ENCODE measurements at places on chromosomes 1 and 21. TPM values are rescaled to one million over a fixed set of nuclear protein-coding genes. Genes with fewer than 3 reads are reported as not detected.

DNA sequence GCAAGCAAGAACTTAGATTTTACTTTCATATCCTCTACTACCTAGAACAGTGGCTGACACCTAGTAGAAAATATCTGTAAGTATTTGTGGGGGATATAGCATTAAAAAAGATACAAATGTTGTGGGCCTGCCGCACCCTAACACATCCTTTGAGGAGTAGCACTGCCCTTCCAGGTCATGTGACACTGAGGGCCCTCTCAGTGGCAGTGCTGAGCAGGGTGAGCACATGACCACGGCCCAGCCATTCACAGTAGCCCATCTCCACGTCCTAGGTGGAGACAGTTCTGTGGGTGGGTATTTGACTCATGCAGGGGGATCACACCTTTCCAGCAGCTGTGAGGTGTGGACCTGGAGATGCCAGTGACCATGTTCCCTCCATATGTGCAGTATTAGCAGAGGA lies 108.9 kb downstream of the OMA1 start:
- no peak for DNase-seq

DNA sequence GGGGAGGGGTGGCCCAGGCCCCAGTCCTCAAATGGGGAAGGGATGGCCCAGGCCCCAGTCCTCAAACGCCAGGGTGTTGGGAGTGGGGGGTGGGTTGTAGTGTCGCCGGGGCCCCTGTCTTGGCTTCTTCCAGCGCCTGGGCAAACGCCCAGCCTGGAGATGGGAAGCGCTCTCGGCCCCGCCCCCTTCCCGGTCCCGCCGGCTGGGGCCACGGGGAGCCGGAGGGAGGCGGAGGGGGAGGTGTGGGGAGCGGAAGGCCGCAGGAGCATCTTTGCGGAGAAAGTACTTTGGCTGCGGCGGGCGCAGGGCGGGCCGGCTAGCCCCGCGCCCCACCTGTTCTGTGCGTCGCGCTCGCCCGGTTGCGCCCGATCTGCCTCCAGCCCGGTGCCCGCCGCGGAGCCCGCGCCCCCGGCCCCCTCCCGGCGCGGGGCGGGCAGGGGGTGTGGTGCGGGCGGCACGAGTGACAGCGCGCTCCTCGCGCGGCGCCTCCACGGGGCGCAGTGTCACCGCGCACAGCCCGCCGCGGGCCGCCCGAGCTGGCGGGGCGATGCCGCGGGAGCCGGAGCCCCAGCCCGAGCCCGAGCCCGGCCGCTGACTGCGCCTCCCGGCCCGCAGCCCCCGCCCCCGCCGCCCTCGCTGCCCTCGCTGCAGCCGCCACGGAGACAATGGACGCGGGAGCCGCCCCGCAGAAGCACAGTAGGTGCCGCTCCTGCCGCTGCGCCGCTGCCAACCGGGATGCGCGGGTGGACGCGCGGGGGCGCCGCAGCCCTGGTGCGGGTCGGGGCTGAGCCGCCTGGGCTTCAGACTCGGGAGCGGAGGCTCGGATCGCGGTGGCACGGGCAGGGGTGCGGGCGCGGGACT lies 31.1 kb upstream of the PEX10 start:
- DNase-seq = no peak

- no peak for DNase-seq
Observed at GRCh38 chr1:59688976-59689375, 125.8 kb upstream of the HOOK1 start.

CHD5 gene
- 40.9 TPM for total RNA-seq

DNA sequence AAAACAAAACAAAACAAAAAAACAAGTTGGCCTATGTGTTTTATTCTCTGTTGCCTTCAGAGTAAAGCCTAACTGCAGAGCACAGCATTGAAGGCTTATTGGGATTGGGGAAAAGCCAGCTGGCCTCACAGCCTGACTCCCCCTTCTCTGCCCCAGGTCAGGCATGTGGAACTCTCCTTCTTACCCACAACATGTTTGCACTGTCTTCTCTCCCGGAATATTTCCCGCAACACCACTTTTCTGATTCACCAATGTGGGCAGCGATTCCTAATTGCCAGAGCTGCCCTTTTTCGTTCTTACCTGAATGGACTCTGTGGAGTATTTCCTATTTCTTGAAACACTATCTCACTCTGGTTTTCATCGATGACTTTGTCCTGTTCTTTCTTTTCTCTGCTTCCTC lies 2.8 kb upstream of the TARBP1 start:
- DNase-seq = no peak

GPR161 gene
- total RNA-seq = 93.4 TPM

APCS gene
- total RNA-seq = not detected

DNA sequence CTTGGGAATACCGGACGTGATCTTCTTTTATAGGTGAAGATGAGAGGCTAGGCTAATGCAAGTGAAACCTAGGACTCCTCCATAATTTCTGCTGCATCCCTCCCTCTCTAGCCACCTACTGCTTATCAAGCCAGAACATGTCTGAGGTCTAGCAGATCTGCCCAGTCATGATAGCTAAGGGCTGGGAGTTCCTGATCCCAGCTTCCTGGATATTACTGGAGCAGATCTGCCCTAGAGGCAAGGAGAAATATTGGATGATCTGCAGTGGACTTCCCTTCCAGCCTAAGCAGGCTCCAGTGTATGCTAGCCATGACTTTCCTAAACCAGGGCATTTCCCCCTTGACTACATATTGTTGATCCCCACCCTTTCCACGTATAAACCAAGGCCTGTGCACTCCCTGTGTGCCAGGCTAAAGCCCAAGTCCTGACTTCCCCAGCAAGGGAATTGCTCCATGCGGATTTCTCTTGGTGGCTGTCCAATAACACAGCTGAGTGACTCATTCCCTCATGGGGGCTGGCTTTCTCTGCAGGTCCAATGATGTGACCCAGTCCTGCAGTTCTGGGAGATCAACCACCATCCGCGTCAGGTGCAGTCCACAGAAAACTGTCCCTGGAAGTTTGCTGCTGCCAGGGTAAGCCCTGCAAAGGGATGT lies 15.5 kb upstream of the SARS1 start:
- peak; percentile 66 for DNase-seq
